AG10803 (cell line): ENCODE measurements at places on chromosomes 13 and 19.

DNA sequence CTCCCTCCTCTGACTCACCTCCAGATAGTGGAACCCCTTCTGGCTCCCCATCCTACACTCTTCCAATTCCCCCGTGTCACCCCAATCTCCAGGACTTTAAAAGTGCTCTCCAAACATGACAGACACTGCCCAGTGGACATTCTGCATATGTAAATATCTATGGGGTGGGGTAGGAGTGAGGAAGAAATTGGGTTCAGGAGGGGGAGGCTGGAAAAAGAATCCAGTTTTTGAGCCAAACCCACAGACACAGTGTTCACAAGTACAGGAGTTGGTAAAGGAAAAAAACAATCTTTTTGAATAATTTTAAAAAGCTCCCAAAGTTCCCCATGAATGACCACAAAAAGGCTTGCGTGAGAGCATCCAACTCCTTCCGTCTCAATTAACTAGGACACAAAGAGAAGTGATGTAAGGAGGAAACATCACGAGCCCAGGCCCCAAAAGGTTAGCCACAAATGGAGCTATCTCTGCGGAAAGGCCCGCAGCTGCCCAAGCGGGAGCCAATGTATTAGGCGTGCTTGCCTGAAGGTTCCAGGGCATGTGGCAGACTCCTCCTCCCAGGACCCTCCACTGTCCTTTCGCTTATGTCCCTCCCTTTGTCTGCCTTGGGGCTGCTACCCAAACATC lies 18.0 kb downstream of the ZC3H4 start:
- no peak for DNase-seq

- DNase-seq, result no peak
Measured at GRCh38 chr19:10299545-10300458, 9.8 kb downstream of the ZGLP1 start.

- peak; percentile 64 for DNase-seq
Measured at GRCh38 chr13:84366506-84366905, 484.2 kb upstream of the SLITRK1 start.

DNA sequence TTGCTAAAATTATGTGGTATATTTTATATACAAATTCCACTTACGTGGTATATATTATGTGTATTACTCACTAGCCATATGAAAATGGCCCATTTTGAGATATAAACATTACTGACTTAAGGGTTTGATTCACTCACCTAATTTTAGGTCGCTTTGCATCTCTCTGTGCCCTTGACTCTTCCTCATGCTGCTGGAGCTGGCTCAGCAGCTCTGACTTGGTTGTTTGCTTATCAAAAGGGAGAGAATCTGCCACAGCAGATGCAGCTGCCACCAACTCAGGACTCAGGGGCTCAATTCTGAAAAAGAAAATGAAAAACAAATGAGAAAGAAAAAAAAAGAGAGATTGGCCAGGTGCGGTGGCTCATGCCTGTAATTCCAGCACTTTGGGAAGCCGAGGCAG lies 12.2 kb downstream of the MRPS31 start:
- DNase-seq, result no peak

DNA sequence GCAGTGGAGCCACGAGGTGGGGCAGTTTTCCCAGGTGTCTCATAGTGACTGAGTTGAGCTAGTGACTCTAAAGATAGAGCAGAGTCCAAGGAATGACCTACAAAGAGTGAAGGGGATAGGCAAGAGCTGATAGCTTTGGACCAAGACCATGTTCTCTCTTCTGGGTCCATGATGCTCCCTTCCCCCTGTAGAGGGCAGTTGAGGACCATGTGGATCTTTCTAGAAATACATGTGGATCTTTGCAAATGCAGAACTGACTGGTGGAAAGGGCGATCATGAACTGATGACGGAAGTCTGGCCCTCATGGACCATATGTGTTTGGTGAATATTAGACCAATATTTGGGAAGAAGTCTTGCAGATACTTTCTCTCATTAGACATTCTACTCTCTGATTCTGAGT lies 6.9 kb downstream of the PSG1 start:
- no peak for DNase-seq

- DNase-seq, result peak; percentile 69
Measured at GRCh38 chr19:4140237-4140711, 13.2 kb upstream of the CREB3L3 start.

- DNase-seq, result no peak
Measured at GRCh38 chr19:6743066-6743465, 3.6 kb downstream of the TRIP10 start.

GRCh38 chr19:47595944-47596343 lies 13.0 kb upstream of the BICRA start:
- no peak for DNase-seq

DNA sequence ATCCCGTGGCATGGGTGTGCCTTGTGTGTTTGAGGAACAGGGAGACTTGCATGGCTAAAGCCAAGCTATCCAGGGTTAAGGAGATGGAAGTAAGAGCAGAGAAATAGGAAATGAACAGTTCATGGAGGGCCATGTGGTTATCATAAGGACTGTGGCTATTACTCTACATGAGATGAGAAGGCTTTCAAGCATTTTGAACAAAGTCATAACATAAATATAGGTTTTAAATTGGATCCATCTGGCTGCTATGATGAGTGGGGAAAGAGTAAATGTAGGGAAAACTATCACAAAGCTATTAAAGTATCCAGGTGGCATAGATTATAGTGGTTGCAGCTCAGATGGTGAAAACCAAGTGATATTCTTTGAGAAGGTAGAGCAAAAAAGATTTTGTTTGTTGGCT lies 184.1 kb downstream of the PCDH17 start:
- DNase-seq, result no peak

- peak; percentile 72 for DNase-seq
Measured at GRCh38 chr13:41008349-41008980, 10.7 kb downstream of the ELF1 start.

DNA sequence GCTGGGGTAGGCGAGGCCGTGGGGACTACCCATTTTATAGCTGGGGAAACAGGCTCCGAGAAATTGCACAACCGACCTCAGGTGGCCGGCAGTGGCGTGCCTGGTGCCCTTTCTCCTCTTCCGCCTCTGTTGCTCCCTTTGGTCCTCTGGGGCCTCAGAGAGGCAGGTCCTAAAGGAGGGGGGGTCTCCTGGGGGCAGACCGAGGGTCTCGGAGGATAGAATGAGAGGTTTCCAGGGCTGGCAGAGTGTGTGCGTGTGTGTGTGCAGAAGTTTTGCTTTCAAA lies 11.3 kb downstream of the STX10 start:
- DNase-seq, result no peak
